ENCODE measurements at places on chromosomes 11 and 22.

DNA sequence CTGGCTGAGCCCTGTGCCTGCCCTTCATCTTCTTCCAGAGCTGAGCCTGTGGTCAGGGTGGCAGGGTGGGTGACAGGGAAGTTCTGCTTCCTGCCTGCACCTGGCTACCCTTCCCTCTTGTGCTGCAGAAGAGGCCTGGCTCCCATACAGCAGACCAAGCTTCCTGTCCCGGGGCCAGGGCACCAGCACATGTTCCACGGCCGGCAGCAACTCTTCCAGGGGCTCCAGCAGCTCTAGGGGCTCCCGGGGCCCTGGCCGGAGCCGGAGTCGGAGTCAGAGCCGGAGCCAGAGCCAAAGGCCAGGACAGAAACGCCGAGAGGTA, 15.0 kb downstream of the ROBO3 start:
- DNase-seq: no peak

GRCh38 chr22:41902932-41903421, 11.9 kb downstream of the SHISA8 start:
- no peak for DNase-seq

DNA sequence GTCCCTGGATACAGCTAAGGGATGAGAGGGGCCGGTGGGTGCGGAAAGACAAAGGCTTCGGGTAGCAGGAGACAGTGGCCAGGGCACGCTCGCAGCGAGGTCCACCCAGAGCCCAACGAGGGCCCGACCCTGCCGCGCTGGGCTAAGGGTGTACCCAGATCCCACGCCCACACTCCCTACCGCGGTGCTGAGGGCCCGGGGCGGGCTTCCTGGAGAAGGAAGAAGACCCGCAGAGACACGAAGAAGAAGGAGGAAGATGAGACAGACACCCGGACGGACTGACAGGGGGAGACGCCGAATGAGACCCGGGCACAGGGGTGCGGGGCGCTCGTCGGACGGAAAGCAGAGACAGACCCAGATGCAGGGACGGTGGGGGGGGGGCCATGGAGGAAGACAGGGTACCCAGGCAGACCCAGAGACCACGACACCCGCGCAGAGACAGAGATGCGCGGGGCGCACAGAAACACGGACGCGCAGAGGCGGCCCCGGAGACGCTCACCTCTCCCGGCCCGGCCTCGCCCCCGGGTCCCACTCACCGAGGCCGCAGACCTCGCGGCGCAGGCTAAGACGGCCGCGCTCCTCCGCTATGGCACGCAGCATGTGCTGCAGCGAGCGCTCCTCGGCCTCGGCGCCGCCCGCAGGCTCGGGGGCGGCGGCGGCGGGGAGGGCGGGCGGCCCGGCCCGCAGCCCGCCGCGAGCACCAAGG, 437 bp downstream of the KIAA0930 start:
- no peak for DNase-seq

- no peak for DNase-seq
These were observed 87.5 kb downstream of the RTL6 start for GRCh38 chr22:44410451-44410991.

DNA sequence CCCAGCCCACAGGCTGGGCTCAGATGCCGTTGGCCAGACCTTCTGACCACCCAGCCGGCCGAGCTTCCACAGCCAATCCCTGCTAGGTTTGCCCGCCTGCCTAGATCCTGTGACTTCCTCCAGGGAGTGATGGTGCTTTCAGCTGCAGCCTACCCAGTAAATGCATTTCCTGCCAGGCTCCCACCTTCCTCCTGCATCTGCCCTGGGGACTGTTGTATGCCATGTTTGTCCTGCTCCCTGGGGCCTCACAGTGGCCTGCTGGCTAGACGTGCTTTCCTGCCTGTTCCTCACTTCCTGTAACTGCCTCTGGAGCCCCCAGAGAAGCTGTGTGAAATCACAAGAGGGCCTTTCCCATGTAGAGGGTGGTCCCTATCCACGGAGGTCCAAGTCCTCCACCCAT, 86.2 kb downstream of the GALNT18 start:
- DNase-seq: no peak

DNA sequence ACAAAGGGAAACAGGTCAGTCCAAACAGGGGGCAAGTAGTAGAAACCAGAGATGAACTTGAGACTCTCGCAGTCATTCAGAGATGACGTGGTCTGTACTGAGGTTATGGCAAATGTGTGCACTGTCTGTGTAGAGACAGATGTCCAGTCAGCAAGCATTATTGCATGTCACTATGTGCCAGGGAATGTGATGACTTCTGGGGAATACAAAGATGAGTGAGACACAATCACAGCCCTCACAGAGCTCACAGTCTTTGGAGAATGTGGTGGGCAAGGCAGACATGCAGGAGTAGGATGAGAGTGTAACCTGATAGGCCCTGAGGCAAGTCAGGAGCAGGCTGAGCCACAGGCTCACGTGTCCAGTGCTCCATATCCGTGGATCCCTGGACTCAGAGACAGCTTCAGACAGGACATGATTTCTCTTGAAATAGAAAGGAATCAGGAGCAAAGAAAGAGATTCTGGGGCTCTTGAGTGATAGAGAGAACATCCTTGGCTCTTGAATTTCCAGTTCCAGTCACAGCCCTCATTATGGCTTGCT, 550.7 kb downstream of the ETS1 start:
- no peak for DNase-seq

DNA sequence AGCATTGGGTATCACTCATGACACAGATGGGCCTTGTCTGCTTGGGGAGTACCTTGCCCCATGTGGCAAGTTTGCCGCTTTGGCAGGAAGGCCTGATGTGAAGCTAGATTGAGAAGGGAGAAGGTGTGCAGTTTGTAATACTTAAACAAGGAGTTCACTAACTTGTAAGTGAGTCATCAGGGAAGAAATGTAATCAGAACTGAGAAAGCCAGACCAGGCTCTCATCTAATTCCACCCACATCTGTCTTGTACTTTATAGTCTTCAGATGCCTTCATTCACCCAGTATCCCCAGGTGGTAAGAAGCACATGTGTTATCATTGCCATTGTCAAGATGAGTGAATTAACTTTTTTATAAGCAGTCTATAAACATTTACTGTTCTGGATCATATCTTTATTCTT, 116.0 kb upstream of the DDI1 start:
- DNase-seq: no peak

GRCh38 chr11:123478352-123478987, 48.4 kb downstream of the GRAMD1B start:
- peak; percentile 71 for DNase-seq

- DNase-seq: no peak
These were observed 1.1 kb upstream of the ATG16L2 start for GRCh38 chr11:72812967-72813739.

DNA sequence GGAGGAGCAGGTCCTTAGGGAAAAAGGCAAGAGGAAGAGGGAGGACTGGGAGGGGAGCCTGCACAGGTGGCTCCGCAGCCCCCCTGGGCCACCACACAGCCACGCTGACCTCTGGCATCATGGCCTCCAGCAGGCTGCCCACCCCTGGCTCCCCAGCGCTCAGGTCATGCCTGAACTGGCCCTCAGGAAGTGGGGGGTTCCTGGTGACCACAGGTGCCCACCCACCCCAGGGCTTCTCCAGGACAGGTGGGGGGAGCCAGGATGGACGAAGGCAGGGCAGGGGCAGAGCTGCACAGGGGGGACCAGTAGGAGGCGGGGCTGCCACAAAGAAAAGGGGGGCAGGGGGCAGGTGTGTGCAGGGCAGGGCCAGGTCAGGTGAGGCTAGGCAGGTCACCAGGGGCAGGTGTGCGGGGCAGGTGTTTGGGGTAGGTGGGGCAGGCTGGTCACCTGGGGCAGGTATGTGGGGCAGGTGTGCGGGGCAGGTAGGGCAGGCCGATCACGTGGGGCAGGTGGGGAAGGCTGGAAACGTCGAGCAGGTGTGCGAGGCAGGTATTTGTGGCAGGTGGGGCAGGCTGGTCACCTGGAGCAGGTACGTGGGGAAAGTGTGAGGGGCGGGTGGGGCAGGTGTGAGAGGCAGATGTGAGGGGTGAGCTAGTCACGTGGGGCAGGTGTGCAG, 997 bp downstream of the DEAF1 start:
- no peak for DNase-seq

GRCh38 chr11:116371146-116371545, 401.6 kb downstream of the BUD13 start:
- DNase-seq: no peak

GRCh38 chr11:75766443-75767227, 1.9 kb upstream of the DGAT2 start:
- no peak for DNase-seq

GRCh38 chr11:2530131-2530854, 85.5 kb downstream of the KCNQ1 start:
- DNase-seq: no peak

DNA sequence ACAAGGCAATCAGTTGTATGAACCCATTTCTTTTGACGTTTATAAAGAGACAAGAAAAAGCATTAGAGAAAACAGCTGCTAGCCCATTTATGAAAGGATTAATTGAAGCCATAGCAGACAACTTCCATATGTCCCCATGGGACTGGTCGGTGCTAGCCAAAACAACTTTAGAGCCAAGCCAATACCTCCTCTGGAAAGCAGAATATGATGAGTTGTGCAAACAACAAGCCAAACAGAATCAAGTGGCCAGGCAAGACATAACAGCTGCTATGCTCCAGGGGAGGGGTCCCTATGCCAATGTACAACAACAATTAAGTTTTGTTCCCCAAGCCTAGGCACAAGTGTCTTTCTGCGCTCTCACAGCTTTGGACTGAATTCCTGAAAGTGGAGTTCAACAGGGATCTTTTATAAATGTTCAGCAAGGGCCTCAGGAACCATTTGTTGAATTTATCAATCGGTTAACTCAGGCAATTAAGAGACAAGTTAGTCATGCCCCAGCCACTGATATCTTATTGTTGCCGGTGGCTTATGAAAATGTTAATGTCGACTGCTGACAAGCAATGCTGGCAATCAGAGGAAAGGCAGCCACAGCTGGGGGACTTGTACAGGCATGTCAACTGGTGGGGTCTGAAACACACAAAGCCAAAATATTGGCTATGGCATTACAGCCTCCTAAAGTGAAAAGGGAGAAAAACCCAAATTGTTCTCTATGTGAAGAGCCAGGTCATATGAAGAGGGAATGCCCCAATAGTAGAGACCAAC, 1593.1 kb upstream of the TENM4 start:
- DNase-seq: no peak

All from HFF-Myc (cell line).